ENCODE measurements at places on chromosomes 13 and 19.

GRCh38 chr13:100542826-100543156 lies 45.8 kb downstream of the GGACT start:
- no peak for DNase-seq

GRCh38 chr13:111490611-111491010 lies 170.2 kb downstream of the TEX29 start:
- DNase-seq, result no peak

DNA sequence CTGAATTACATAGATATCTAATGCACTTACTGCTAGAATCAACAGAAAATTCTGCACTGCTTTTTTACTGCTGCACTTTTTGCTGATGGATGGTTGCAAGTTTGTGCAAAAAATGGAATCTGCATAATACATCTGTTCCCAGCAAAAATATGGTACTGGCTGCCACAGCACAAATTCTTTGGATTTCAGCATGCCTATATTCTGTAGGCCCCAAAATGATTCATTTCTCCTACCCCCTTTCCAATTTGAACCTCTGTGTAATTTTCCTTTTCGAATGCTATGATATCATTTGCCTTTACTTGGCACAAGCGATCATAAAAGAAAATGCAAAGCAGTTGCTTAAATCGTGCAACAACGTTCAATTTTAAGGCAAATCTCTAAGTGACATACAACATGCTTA lies 524.2 kb upstream of the NBEA start:
- no peak for DNase-seq

DNA sequence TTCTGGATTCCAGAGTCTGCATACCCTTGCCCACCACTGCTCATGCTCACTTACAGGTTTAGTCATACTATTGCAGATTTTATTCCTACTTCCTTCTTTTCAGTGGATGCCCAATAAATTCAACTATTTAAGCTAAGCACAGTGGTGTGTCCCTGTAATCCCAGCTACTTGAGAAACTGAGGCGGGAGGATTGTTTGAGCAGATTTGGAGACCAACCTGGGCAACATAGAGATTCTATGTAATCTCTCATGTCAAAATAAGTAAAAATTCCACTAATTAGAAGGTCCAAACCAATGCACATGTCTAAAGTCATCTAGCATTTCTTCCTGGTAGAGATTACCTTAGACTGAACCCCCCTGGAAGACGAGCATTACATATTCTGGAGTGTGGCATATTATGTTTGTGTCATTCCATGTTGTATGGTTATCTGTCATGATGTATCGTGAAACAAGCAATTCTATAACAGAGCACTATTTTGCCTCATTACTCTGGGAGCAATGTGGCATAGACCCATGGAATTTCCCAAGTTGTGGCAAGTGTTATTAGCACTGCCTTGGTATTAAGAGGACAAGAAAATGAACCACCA lies 8.3 kb downstream of the HMGB1 start:
- no peak for DNase-seq

DNA sequence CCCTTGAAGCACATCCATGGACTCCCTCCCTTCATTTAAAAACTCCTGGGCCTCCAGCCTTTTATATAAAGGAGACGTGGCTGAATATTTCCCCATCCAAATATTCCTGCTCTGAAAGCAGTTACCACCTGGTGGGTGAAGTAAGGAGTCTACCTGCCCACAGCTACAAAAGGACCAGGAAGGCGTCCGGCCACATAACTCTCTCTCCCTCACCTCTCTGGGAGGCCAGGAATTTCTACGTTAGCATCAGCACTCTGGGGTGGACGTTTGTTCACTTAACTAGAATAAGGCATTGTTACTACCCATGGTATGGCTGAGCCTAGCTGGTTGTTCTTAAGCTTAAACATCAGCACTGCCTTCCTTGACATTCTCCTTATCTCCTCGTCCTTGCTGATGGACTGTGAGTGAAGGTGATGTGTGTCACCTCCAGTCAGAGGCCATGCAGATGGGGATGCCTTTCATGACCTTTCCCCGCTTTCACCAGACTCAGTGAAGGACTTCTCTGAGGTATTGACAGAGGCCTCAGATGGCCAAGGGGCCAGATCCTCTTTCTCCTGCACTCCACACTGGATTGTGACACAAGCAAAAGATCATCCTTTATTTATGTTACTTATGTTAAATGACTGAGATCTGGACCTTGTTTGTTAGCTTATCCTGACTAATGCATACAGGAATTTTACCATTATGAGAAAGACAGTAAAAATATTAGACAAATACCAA lies 22.2 kb upstream of the KPNA3 start:
- no peak for DNase-seq

DNA sequence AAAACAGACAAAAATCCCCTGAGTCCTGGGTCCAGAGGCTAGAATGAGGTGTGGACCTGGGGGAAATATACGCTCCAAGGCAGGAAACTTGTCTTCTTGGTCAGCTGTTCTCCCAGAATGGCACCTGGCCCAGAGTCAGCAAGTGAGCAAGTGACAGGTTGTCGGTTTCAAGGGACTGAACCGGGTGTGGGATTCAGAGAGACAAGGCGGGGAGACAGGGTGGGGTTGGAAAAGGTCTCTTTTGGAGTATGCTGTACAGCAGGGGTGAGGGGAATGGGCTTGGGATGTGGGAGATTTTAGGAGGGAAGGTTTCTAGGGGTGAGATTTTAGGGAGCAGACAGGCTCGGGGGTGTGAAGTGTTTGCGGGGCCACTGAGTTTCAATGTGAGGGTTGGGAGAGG lies 83.3 kb downstream of the RYR1 start:
- DNase-seq, result no peak

DNA sequence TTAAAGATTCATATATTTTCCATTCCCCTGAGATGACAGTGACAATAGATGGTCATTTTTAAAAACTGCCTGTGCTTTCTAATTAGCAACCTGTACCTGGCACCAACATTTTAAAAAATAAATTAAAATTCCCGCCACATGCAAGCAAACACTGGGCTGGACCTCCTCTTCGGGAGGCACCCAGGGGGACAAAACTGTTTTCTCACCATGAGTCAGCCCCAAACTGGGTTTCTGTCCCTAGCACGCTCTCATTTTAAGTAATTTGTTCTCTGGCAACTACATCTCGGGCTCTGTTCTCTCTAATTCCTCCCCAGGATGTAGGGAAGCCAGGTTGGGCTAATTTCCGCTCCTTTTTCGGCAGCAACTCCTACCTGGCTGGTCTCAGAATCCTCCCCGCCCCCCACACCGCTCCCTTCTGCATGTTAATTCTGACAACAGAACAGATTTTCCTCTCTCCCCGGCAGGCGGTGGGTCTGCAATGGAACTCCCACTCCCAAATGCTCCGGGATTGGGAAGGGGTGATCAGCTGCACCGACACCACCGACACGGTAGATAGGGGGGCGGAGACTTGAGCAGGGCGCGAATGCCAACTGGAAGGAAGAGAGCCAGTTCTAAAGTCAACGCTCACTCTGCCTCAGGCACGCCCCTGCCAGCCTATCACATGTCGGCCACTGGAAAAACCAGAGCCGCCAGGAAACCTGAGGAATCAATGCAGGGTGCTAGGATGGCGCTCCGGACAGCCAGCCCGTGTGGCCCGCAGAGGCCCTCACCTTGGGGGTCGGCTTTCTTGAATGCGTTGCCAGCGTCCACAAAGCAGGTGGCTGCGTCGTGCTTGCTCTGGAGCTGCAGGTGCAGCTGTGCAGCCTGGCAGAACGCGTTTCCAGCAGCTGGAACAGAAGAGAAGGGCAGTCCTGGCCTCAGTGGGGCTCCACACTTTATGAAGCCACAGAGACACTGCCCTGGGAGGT lies 14.7 kb downstream of the NAPA start:
- no peak for DNase-seq

GRCh38 chr13:43773602-43774001 lies 13.2 kb downstream of the ENOX1 start:
- no peak for DNase-seq

- DNase-seq, result no peak
These were observed 5.6 kb upstream of the ATP11A start for GRCh38 chr13:112684071-112684845.

DNA sequence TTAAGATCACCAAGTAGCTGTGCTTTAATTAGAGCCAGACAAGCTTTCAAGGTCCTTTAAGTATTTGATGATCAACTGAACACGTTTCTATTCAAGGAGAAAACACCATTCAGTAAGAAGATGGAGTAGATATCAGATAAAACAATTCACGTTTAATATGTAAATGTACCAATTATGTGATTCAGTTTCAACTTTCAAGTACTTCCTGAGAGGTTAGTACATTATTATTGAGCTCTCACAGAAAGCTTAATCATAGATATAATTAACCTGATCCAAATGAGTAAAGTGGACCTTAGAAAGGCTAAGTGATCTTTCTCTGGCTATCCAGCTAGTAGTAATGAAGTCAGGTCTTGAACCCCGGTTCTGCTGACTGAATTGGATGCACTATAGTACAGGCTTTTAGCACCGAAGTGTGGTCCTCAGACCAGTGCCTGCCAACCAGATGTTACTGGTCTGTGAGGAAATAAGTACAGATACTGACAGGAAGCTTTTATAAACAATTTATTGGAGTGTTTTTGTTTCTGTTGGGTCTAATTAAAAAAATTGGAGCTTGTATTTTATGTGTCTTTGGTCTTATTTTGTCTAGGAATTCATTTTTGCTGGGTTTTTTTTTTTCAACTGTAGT lies 10.2 kb downstream of the CLN5 start:
- no peak for DNase-seq

Data from GDM1 (cell line).